ENCODE measurements at places on chromosomes 2 and 18.
A peak's percentile ranks its signal among the peaks of the same experiment; 100 is the strongest.

DNA sequence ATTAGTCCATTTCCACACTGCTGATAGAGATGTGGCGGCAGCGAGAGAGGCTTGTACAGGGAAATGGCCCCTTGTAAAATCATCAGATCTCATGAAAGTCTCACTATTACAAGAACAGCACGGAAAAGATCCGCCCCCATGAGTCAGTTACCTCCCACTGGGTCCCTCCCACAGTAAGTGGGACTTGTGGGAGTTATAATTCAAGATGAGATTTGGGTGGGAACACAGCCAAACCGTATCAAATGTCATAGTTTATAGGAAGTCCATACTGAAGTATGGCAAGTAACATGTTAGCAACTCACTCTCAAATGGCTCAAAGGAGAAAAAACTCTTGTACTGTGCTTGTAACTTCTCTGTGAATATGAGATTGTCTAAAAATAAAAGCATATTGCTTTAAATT lies 56.1 kb downstream of the FARP2 start:
- no peak for DNase-seq

DNA sequence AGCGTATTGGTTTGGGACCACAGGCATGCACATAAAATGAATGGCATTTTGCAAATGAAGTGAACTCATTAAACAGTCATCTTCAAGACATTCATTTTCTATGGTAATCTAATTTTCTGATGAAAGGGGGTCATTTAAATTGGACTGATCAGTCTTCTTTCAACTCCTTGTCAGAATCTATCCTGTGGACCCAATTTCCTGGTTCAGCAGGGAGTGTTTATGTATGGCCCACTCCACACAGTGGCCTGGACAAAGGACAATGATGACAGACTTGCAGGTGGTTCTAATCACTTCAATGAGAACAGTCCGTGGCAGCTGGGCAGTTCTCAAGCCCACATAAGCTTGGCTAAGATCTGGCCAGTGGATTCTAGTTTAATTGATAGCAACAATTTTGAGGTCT lies 448.1 kb downstream of the DCDC2C start:
- no peak for DNase-seq

DNA sequence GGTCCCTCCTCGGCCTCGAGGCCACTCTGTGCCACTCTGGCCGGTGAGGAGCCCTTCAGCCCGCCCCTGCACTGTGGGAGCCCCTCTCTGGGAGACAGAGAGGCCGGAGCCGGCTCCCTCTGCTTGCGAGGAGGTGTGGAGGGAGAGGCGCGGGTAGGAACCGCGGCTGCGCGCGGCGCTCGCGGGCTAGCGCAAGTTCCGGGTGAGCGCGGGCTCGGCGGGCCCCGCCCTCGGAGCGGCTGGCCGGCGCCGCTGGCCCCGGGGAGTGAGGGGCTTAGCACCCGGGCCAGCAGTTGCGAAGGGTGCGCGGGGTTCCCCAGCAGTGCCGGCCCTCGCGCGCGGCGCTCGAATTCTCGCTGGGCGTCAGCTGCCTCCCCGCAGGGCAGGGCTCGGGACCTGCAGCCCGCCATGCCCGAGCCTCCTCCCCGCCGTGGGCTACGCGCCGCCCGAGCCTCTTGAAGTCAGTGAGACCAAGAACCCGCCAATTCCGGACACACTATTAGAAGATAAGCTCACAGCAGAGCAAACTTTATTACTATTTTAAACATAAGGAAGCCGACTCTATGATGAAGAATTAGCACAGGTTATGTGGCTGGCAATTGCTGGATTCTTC lies 825.8 kb upstream of the FANCL start:
- no peak for DNase-seq

- DNase-seq = no peak
These were observed 555.2 kb upstream of the FANCL start for GRCh38 chr2:58796239-58796910.

DNA sequence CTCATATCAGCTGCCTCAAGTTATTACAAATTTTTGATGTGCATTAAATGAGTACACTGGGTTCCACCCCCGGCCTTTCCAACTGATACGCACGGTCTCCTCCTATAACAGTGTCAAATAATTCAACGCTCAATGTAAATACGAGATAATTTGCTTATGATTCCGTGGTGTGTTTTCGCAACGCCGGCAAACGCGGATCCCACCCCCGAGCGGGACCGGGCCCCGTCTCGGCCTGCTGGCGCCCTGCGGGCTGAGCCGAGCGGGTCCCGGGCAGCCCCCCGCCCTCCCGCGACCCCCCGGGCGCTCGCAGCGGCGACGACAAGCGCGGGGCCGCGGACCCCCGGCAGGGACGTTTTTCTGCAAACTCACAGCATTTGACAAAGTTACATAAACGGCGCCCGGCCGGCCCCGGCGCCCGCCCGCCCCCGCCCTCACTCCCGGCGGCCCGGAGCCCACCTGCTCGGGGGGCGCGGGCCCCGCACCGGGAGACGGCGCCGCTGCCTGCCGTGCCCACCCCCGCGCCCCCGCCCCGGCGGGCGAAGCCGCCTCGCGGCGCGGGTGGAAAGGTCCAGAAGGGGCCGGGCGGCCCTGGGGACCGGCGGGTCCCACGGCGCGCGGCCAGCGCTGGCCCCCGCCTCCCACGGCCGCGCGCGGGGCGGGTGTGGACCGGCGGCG lies 762 bp downstream of the HDAC4 start:
- no peak for DNase-seq

DNA sequence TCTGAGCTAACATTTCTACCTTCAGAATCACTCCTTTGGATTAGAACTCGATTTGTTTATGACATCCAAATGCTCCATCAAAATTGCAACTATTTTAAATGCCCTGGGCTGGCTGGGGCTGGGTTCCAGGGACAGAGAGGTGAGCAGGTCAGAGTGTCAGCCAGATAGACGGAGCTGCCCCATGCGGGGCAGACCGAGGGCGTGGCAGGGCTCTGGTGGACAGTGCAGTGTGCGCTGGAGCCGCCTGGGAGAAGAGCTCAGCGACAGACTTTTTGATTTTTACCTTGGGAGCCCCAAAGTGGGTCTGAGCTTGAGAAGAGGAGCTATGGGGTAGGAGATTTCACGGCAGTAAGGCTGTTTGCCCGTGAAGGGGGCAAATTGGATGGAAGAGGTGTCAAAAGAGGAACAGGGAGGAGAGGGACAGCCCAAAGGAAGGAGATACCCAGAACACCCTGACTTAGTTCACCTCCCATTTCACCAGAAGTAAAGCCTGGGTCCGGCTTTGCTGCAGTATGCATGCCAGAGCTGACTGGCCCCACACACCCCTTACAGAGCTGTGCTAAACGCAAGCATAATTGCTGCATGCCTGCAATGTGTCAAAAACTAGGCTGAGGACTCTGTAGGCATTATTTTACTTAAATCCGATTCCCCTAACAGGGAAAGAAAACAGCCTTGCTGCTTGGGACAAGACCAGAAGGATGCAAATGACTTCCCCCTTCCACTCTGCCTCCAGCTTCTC lies 33.7 kb downstream of the EN1 start:
- no peak for DNase-seq

GRCh38 chr18:55585920-55586561 lies 2.0 kb downstream of the TCF4 start:
- DNase-seq = no peak

DNA sequence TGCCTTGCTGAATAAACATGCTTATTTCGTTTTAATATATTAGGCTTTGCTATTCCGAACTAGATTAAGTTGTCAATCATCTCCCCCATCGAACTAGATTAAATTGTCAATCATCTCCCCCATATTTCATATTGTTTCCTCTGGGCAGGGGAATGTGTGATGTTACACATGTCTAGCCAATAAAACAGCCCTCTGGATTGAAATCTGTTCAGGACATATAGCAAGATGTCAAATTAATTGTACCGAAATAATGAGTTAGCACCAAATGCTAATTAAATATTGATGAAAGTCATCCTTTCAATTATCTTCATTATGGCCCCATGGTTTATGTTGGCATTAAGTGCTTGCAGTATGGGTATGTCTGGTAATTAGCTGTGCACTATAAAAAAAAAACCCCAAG lies 135.5 kb downstream of the SPOPL start:
- DNase-seq = no peak

GRCh38 chr2:168482269-168482668 lies 26.2 kb downstream of the CERS6 start:
- DNase-seq = no peak

- DNase-seq = no peak
These were observed 28.1 kb upstream of the SCYGR2 start for GRCh38 chr2:227570615-227571014.

DNA sequence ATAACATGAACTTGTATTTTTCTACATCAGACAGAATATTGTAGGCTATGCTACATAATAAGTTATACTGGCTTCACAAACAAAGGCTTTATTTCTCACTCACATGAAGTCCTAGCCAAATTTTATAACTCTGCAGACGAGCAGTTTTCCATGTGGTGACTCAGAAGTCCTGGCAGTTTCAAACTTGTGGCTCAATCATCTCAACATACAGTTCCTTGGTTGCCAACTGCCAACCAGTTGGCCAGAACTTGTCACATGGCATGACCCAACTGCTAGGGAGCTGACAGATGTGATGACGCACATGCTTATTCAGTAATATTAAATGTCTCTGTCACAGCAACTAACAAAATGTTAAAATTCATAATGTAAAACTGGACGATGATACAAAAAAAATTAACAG lies 63.8 kb upstream of the ZC3H15 start:
- peak; percentile 63 for DNase-seq

DNA sequence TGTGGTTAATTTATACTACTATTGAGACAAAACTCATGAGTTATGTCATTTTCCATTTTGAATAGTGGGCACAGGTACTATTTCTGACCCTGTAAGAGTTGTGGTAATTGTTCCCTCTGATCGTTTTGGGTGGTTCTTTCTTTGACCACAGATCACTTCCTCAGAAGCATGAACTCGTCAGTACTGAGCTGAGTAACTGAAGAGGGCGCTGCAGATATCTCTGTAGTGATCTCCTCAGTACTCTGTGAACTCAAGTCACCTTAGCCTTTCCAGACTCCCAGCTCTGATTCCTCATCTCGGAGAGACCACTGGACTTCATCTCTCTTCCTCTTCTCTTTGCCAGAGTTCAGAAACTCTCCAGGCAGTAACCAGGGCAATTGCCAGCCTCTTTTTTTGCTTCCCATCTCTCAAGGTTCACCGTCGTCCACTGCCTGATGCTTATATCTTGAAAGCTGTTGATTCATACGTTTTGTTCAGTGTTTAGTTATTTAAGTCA lies 9.4 kb upstream of the IL1RL1 start:
- DNase-seq = no peak

GRCh38 chr18:58776084-58776483 lies 88.6 kb upstream of the ZNF532 start:
- DNase-seq = no peak

DNA sequence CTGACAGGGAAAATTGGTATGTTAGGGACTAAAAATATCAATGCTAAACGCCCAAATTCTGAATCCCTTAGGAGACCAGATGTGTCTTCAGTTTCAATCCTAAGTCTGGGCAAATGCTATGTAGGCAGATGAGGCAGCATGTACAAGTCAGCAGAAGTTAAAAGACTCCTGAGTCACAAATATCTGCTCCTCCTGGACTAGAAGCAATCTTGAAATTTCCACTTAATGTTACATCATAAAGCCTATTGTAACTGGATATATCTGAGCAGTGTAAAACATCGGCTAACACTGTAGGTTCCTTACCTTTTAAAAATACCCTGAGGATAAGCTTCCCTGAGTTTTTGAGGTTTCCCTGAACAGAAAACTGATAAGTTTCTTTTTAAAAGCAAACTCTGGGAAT lies 1087.6 kb upstream of the PIK3C3 start:
- DNase-seq = no peak

DNA sequence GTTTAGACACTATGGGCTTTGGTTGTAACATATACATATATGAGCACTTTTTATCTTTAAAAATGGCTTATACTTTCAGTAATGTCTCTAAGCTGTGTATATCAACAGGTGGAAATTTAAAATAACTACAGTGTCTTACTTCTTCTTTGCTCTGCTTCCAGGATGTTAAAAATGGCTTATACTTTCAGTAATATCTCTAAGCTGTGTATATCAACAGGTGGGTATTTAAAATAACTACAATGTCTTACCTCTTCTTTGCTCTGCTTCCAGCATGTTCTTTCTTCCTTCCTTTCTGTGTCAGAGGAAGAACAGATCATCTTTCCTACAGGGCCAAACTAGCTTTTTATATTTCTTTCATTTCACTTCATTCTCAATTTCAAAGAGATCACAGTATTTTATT lies 689.6 kb downstream of the EPHA4 start:
- DNase-seq = no peak

DNA sequence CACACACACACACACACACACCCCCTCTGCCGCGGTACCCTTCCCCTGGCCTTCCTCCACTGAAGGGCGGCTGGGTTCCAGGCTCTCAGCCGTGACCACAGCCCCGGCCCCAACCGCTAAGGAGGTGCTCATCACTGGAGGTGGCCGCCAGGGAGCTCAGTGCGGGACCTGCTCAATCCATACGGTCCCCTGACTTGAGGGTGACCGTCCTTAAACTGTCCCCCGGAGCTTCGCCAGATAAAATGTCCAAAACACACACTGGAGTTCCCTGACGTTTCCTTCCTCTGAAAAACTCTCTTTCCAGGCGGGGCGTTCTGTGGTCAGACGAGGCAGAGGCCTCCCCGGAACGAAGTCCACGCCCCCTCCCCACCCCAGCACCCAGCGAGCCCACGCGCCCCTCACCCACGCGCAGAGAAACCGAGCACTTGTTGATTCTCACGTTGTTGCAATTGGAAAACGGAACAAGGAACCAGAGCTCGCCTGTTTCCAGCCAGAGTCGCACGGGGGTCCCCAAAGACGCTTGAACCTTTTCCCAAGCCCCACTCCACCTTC lies 1.4 kb downstream of the MBP start:
- no peak for DNase-seq

GRCh38 chr2:120709608-120710041 lies 26.0 kb upstream of the GLI2 start:
- no peak for DNase-seq

DNA sequence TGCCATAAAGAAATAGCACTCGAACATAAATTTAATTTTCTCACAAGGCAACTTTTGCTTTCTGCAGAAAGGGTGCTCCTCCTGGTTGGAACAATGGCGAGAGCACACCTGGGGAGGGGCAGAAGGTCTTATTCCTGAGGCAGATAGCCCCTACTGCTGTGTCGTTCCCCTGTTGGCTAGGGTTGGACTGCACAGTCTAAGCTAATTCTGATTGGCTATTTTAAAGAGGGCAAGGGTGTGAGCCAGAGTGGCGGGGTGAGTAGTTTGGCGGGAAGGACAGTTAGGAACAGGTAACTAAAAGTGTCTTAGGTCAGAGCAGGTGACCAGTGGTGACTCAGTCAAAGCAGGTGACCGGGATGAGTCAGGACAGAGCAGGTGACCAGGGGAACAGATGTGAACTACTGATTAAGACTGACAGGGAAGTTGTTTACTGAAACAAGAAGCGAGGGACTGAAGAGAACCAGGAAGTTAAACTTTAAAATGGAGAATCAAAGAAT lies 49.7 kb upstream of the AGAP1 start:
- DNase-seq = no peak

- DNase-seq = no peak
These were observed 231.9 kb upstream of the SIX2 start for GRCh38 chr2:45241061-45241561.

- DNase-seq = no peak
These were observed 35.7 kb downstream of the FEZ2 start for GRCh38 chr2:36562240-36562639.

Data from AG08396 (cell line).